CD4-positive, CD25-positive, alpha-beta regulatory T cell (primary cell): ENCODE measurements at places on chromosomes 12 and 14.
A peak's percentile ranks its signal among the peaks of the same experiment; 100 is the strongest.

- no peak for DNase-seq
Measured at GRCh38 chr12:128852885-128853599, at the start of gene GLT1D1. Gene GLT1D1 (plus strand): TSS chr12:128853478. CDS start chr12:128853582, 104 bp downstream.

- DNase-seq: no peak
Measured at GRCh38 chr12:109098651-109099050, 1.3 kb downstream of the UNG start.

DNA sequence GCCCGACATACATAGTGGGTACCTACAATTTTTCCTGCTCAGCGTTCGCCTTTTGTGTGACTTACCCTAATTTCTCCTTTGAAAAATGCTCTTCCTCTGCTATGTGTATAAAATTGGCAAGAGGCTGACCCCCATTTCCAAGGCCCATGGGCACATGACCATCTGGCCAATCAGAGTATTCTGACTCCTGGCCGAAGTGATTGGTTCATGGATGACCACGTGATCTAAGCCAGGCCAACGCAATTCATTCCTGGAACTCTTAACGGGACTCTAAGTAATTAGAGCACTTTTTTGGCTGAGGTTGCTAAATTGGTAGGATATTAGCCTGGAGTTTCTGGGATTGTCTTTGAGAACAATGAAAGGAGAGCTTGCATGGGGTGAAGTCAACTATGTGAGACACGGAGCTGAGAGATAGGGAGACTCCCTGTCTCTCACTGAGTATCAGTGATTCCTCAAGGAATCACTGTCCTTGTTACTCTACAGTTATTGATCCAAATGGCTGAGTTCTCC is 110.1 kb upstream of the TBX3 start:
- no peak for DNase-seq

DNA sequence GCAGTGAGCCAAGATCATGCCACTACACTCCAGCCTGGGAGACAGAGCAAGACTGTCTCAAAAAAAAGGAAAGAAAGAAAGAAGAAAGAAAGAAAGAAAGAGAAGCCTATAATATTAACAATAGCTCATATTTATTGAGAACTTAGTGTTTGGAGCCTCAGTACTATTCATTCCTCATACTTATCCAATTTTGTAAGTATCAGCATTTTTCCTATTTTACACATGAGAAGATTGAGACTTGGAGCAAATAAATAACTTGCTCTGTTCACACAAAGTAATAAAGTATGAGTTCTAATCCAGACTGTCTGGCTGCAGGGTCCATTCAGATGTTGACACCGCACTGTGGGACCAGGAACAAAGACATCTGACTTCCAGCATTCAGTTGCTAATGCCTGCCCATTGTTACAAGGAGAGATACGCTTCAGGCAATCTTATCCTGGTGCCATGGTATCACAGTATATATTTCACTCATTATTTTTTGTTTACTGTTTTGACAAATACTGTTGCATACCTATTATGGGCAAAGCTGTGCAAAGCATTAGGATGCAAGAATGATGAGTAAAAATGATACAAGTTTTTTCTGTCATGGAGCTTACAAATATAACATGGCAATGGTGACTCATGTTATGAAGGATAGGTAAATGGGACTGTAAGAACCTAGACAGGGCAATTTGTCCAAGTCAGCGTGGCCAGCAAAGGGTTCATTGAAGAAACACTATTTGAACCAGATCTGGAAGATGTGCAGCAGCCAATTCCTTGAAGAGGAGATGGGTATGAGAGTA is 21.4 kb upstream of the TMTC2 start:
- DNase-seq: no peak

GRCh38 chr12:56864318-56864717 is 69.9 kb downstream of the SDR9C7 start:
- no peak for DNase-seq

- DNase-seq: peak; percentile 54
Measured at GRCh38 chr12:120944645-120945217, 33.6 kb upstream of the HNF1A start.

DNA sequence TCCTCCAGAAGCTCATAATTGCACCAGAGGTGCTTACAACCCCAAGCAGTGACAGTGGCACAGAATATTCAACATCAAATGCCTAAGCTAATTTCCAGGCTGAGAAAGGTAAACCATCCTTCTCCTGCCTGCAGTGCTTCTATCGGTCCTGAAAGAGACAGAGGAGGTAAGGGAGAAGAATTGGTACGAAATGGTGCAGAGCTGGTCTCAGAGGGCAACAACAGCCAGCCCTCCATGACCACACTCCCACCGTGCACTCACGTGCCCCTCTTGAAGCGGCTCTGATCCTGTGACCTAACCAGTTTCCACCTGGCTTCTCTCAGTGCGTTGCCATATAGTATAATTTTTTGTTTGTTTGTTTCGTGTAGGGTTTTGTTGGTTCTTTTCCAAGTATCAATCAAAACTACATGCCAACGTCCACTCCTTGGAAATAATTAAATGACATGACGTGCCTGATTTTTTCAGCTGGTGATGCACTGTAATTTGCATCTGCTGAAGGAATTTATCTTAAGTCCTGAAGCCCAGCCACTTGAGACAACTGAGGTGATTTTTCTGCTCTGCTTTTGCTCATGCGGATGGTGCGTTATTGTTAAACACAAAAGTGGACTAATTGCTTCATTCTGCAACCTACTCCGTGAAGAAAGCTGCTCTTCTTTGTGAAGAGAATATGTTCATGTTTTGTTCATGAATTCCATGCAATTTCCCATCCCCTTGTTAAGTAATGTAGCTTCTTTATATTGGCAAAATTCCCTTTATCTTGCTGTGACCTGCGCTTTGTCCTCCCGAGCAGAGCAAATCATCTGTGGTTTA is 1.3 kb upstream of the ATP2A2 start:
- no peak for DNase-seq

DNA sequence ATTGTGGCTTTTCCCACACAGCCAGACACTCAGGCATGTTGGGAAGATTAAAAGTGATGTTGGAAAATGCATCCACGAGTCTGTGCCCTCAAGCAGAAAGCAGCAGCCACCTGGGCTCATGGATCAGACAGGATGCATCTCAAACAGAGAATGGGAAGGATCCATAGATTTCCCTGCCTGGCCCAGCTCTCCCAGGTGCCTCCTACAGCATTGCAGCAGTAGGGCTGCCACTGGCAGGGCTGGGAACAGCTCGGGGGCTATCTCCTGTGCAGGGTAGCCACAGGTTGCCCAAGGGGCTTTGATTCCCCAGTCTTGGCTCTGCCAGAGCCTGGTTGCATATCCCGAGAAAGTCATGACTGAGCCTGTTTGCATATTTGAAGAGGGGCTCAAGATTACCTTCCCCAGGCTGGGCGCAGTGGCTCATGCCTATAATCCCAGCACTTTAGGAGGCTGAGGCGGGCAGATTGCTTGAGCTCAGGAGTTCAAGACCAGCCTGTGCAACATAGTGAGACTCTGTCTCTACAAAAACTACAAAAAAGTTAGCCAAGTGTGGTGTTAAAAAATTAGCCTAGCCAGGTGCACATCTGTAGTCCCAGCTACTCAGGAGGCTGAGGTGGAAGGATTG is 19.5 kb downstream of the C14orf132 start:
- no peak for DNase-seq

- DNase-seq: no peak
Measured at GRCh38 chr12:93782853-93783252, 105.7 kb downstream of the CRADD start.

DNA sequence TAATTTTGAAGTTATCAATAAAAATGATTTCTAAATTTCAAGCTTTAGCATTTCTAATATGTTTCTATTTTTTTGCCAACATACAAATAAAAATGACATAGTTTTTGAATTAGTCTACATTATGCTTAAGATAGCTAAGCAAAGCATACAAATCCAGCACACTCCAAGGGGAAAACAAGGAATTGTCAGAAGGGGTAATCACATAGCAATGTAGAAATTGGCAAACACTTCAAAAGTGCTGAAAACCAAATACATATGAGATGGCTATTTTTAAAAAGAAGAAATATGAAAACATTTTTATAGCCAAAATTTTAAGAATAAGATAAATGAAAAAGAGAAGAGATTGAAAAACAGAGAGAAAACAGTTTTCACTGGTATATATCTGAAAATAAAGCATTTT is 308.0 kb downstream of the SLC6A15 start:
- DNase-seq: no peak

DNA sequence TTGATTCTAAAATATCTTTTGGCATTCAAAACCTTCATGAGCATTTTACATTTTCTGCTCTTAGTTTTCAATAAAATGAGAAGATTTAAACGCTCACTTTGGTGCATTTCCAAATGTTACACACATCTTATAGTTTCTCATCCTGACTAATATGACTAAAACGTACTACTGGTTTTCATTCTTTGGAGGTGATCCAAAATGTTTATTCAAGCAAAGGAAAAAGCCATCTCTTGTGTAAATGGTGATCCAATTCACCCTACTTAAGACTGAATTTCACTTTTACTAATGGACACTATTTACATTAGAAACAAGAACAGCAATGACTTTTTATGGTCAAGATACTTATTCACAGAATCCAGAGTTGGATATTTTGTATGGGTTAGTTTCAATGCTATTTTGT is 86.6 kb downstream of the KITLG start:
- DNase-seq: no peak

DNA sequence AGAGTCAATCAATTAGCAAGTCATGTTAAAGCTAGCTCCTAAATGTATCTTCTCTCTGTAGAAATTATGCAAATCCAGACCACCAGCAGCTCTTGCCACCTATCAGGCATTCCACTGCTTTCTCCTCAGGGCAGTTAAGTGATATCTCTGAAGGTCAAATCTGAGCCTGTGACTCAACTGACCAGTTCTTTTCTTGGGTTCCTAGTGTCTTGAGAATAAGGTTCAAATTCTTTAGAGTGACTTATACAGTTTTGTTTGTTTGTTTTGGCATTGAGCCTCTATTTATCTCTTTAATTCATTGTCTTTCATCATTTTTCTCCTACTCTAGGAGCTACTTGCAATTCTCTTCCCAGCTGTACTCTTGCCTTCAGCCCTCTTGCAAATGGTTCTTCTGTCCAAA is 2.5 kb upstream of the LRIG3 start:
- no peak for DNase-seq

GRCh38 chr12:32107359-32108267 is 966 bp downstream of the BICD1 start:
- peak; percentile 39 for DNase-seq

- no peak for DNase-seq
Measured at GRCh38 chr14:84856751-84857534, 673.0 kb upstream of the FLRT2 start.

DNA sequence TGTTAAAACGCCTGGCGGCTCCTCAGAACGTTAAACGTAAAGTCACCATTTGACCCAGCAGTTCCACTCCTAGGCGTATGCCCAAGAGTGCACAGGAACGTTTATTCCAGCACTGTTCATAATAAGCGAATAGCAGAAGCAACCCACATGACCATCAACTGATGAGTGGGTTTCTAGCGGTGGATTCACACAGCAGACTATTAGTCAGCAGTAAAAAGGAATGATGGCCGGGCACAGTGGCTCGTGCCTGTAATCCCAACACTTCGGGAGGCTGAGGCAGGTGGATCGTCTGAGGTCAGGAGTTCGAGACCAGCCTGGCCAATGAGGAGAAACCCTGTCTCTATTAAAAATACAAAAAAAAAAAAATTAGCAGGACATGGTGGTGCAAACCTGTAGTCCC is 22.4 kb upstream of the FBRSL1 start:
- DNase-seq: no peak

DNA sequence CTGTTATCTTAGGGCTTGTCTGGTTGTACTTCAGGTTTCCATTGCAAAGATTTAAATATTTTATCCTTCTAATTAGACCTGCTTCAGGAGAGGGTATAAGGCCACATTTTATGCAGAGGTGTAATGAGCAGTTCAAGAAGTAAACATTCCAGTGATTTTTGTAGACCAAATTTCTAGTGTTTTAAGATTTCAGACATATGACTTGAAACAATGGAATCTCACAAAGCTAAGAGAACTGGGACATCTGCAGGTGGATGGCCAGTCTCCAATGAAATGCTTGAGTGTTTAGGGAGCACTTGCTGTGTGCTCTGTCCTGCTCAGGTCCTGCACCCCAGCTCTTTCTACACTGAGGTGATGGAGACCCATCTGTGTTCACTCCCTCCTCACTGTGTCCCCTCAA is 7.9 kb downstream of the C14orf132 start:
- DNase-seq: no peak

GRCh38 chr14:63760014-63760413 is 32.1 kb upstream of the SGPP1 start:
- DNase-seq: no peak

- no peak for DNase-seq
Measured at GRCh38 chr12:131940141-131940547, 9.6 kb upstream of the EP400 start.

- no peak for DNase-seq
Measured at GRCh38 chr14:29255692-29256091, 489.1 kb downstream of the FOXG1 start.

DNA sequence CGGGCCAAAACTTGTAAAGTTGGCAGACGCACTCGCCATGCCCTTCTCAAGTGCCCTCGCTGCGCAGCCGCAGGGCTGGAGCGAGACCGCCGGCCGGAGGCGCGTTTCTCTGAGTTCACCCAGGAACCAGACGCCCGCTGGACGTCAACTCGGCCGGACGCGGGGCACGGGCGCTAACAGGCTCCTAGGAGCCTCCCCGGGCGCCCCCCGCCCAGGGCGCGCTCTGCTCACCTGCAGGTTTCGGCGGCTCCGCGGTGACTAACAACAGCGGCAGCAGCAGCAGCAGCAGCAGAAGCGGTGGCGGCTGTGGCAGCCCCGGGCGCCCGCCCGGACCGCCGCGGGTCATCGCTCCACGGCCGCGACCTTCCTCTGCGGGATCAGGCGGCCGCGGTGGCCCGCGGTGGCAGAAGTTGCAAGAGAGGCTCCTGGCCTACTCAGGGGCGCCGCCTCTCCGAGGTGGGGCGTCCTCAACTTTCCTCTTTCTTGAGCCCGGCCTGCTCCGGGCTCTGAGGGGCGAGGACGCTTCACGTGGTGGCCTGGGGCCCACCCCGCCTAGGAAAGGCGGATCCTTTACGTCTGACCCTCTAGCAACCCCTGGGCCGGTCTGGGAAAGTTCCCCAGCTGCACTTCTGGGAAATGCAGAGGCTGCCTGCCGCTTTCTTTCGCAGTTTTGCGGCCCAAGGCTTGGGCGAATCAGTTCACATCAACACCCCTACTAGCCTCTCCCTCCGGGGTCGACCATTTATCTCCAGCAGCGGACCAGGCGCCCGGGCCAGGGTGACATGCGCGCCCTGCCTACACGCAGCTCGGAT is at the start of gene PLBD1:
Gene PLBD1 (minus strand): TSS at position 533 of the 812 bp plus-strand sequence. CDS start 187 bp downstream, at position 346.
- no peak for DNase-seq

- DNase-seq: no peak
Measured at GRCh38 chr14:92595267-92595666, 81.7 kb downstream of the RIN3 start.

DNA sequence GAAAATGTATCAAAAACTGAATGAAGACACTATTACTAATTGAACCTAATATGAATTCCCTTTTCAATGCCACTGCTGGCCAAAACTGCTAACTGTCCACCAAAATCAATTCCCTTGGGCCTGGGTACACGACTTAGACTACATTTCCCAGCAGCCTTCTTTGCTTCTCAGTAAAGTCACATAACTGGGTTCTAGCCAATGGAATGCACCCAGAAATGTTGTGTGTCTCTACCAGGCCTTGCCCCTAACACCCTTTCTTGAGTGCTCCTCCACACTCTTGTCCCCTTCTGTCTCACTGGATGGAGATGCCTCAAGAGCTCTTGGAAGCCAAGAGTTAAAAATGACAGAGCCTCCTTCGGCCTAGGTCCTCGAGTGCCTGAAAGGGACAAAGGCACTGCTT is 156.8 kb downstream of the PPM1H start:
- DNase-seq: no peak
